Stomach (tissue), 19 donors: ENCODE measurements at places on chromosomes 1 and 21. TPM values are rescaled to one million over a fixed set of nuclear protein-coding genes. Genes with fewer than 3 reads are reported as not detected.

AMY2A gene
- total RNA-seq: not detected

TTC34 gene
- total RNA-seq: 0.29 TPM

TCHH gene
- total RNA-seq: not detected

LAMTOR2 gene
- total RNA-seq: not detected

RTCA gene
- 19.8 TPM for total RNA-seq

S100A1 gene
- not detected for total RNA-seq

PGD gene
- total RNA-seq: 25.4 TPM

ANKRD45 gene
- not detected for total RNA-seq

FMO1 gene
- total RNA-seq: not detected

CD2 gene
- total RNA-seq: 2.9 TPM

TNFRSF18 gene
- not detected for total RNA-seq
